ENCODE measurements at places on chromosomes 2 and 18.

DNA sequence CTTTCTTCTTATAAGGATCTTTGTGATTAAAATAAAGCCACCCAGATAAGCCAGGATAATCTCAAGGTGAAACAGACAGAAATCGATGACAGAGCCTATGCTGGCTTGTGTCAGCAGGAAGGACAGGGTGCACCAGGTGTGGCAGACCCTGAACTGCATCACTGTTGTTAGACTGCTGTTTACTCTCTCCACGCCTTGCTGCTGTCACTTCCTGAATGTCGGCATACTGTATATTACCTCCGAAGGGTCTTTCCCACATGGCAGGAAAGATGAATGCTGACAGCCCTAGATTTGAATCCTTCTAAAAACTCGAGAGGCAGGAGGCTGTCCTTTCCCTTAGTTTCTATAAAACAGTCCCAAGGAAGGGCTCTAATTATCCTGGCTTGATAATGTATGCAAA lies 18.9 kb upstream of the TMEM163 start:
- no peak for DNase-seq

GRCh38 chr2:190990132-190990531 lies 23.8 kb downstream of the STAT1 start:
- DNase-seq = no peak

DNA sequence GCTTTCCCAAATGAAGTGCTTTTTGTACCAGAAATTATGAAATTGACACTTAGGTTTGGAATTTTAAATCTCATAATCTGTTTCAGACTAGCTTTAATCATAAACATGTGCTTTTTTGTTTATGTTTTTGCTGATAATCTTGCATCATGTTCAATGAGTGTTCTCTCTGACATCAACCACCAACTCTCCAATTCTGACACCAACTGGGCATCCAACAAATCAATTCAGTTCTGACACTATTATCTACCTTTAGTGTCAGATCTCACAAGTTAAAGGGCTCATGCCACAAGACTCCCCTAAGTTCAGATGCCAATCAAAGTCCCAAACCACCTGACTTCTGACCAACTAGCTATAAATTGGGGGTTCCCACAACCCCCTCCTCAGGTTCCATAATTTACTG lies 19.6 kb downstream of the PELI1 start:
- DNase-seq = no peak

GRCh38 chr2:1987379-1987778 lies 243.1 kb upstream of the PXDN start:
- no peak for DNase-seq

- DNase-seq = no peak
Measured at GRCh38 chr18:9139400-9140039, 2.9 kb downstream of the ANKRD12 start.

- DNase-seq = no peak
Measured at GRCh38 chr2:176743671-176744070, 468.9 kb upstream of the HNRNPA3 start.

DNA sequence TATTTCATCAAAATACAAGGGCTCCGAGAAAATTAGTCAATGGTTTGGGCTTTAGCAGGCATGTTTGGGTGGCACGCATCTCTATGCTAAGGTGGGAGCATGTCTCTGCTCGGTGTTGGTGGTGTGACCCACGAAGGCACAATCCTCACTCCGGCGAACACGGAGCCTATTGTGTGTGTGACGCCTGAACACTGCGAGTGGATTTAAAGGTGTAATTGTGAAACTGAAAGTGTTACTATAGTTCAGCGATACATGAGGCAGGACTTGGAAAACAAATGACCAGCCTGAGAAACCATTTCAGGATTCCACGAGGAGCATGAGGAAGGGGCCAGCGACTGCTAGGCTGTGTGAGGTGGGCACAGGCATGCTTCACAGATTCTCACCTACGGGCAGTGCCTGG lies 41.7 kb upstream of the LDLRAD4 start:
- DNase-seq = no peak

DNA sequence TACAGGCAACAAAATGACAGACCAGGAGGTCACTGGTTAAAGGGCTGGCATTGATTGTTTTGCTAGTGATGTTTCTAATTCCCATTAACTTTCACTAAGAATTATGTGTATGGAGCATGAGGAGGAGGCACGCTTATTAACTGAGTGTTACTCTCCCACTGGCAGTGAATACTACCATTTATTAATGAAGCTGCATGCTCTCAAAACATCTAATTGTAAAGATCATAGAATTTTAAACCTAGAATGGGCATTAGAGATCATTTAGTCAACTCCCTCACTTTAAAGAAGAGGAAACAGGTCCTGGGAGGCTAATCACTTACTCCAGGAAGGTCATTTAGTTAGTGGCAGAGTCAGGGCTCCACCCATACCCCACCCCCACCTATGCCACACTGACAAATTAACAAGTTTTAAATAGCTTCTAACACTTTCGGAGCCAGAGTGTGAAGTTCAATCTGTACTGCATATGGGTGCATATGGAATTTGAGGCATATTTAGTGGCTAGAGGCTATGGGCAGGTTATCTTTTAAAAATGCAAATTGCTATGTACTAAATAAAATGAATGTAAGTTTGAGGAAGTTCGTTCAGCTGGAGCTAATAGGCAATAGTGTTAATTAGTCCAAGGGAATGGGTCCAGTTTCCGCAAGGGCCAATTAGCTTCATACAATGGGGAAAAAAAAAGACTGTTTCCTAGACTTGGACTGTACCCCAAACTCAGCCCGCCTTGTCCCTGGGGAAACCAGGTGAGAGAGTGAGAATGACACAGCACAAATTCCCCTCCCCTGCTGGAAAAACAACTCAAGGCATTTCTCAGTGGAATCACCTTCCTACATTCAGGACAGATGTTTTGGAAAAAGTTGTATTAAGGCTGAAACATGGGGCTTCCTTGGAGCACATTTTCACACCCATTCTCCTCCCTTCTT lies 178.8 kb downstream of the ICOS start:
- DNase-seq = no peak

- DNase-seq = no peak
Measured at GRCh38 chr2:401019-401679, 113.3 kb upstream of the ALKAL2 start.

DNA sequence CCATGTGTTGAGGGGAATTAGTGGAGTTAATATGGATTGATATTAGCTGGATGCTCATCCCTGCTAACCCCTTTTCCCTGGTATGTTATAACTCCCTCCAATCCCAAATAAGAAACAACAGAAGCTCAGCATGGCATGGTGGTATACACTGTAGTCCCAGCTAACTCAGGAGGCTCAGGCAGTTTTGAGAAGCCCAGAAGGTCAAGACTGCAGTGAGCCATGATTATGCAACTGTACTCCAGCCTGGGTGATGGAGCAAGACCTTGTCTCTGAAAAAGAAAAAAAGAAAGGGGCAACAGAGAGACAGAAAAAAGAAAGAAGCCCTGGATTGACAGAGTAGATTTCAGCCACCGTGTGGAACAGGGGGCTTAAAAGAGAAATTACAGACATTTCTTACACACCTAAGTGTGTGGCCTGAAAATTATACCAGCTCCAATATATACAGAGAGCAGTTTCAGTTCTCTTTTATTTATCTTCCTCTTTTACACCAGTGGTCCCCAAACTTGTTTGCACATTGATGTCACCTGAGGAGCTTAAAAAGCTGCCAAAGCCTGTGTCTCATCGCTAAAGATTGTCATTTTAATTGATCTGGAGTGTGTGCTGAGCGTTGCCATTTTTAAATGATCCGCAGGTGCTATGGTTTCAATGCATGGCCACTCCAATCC lies 203.6 kb downstream of the UBE2E3 start:
- DNase-seq = no peak

DNA sequence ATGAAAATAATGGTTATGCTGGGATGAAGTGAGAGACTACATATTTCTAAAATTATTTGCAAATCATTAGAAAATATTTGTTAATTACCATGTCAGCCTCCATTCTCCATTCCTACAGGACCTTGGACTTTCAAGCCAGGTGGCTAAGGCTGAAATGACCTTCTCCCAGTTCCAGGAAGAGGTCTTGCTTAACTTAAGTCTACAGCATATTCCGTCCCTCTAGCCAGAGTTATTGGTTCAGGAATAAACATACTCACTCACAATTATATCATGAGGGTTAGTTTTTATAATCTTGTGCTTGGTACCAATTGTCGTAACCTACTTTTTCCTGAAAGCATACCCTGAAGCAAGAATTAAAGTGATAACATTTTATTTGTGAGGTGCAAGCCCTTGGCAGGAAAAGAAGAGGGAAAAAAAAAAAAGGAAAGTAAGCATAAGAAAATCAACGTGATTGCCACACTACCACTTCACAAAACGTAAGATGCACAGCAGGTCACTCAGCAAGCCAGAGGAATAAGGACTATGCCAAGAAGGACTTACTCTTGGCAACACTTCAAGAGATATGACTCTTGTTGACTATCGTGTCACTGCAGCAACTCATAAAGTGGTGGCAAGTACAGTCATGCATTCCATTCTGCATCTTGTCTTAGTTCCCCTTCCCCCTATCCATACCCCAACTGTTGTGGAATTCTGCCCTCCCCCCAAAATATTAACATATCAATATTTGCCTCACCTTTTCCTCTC lies 479.1 kb downstream of the MBD2 start:
- DNase-seq = no peak

Data from spleen (tissue), 13 donors.